ENCODE measurements at places on chromosomes 11 and 22.

GRCh38 chr11:47539681-47540039 lies 13.3 kb downstream of the CELF1 start:
- DNase-seq, result no peak

DNA sequence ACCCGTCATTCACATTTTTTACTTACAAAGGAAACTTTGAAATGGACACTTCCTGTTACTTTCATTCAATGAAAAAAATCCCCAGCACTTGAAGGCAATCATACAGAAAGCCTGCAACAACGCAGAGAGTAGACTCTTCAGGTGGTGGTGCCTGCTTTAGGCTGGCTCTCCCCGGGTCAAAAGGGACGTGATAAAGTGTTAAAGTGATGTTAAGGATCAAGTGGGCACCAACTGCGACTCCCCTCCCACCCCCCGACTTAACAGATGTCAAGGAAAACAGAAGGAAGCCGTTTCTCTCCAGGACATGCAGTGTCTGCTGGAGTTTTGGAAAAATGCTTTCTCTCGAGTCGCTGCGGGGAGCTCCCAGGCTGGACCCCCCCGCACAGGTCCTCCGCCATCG lies 414 bp upstream of the PNPLA3 start:
- DNase-seq, result no peak

- DNase-seq, result no peak
Observed at GRCh38 chr22:37409459-37410050, 17.7 kb downstream of the ELFN2 start.

DNA sequence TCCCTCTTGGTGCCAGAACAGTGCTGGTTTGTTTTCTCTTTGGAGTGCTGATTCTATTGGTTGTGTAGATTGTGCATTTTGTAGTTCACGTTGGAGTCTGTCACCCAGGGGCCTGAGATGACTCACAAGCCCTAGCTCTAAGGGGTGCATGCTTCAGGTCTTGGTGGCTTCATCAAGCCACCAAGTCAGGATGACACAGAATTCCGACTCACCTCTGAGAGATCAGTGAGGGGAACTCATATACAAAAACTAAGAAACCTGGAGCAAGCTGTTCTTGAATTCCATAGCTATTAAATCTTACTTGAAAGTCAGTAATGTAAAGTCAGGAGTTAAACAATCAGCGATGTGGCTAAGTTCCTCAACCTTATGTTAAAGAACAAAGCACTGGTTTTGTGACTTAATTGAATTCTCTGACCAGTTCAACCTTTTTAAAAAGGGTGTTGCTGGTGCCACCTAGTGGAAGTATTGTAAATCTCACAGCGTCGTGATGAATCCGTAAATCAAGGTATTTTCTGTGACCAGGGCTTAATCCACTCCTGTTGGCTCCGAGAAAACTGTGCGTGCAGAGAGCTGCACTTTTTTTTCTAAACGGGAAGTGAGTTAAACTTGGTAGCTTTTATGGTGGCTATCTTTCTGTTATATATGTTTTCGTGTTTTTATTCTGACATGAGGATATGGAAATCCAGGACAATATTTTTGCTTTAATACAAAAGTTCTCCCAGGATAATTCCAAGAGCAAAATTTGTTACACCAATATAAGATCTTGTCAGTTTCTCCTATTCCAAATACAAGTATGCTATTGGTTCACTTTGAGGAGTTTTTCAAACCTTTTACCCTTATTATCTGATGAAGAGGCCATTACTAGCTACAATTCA lies 14.6 kb downstream of the MMP13 start:
- DNase-seq, result no peak

DNA sequence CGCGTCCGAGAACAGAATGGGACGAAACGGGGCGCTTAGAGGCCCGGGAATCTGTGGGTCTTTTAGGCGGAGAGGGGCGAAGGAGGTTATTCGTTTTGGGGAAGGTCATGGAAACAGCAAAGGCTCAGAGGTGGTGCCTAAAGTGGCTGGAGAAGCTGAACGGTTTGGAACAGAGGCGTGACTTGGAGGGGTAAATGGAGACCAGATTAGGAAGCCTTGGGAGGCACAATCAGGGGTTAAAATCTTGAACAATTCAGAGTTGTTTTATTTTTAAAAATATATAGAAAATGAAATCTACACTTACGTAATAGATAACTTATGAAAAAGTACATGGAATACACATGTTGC lies 247 bp upstream of the PLAAT5 start:
- DNase-seq, result no peak

DNA sequence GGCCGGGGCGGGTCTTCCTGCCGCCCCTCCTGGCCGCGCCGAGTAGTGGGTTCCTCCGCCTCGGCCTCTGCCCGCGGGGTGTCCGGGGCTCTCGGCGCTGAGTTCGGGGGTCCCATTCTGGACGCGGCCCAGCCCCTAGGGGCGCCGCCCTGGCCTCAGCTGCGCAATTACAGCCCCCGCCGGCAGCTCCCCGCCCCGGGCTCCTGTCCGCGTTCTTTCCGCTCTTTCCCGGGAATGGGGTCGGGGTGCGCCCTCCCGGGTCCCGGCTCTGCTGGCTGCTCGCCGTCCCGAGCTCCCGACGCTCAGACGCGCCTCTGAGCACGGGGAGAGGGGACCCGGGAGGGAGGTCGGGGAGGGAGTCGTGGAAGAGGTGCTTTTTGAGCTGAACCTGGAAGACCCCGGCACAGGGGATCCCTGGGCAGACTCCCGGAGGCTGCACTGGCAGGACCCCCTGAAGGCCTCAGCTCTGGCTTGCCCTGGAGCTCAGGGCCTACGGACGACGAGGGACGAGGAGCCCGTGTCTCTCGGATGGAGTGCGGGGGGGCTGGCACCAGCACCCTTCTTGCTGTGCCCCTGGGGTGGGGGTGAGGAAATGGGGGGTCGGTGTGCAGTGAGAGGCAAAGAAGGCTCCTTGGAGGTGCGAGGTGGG lies 558 bp downstream of the TSPAN4 start:
- no peak for DNase-seq

GRCh38 chr11:34124885-34125668 lies 19.6 kb downstream of the NAT10 start:
- no peak for DNase-seq

DNA sequence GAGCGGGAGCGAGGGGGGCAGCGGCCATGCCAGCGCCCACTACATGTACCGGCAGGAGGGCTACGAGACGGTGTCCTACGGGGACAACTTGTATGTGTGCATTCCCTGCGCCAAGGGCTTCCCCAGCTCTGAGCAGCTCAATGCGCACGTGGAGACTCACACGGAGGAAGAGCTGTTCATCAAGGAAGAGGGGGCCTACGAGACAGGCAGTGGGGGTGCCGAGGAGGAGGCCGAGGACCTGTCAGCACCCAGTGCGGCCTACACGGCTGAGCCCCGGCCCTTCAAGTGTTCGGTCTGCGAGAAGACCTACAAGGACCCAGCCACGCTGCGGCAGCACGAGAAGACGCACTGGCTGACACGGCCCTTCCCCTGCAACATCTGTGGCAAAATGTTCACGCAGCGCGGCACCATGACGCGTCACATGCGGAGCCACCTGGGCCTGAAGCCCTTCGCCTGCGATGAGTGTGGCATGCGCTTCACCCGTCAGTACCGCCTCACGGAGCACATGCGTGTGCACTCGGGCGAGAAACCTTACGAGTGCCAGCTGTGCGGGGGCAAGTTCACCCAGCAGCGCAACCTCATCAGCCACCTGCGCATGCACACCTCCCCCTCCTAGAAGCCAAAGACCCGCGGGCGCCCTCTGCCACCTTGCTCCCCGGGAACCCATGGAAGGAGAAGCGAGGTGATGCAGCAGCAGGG lies 20.9 kb upstream of the TMEM191C start:
- DNase-seq, result no peak

- DNase-seq, result no peak
Observed at GRCh38 chr11:84414920-84415319, 1128.8 kb upstream of the CCDC90B start.

GRCh38 chr11:65071907-65072630 lies 11.8 kb downstream of the CDCA5 start:
- no peak for DNase-seq

GRCh38 chr11:122645847-122646246 lies 9.7 kb upstream of the UBASH3B start:
- no peak for DNase-seq

GRCh38 chr22:33447733-33448132 lies 389.6 kb upstream of the SYN3 start:
- no peak for DNase-seq

DNA sequence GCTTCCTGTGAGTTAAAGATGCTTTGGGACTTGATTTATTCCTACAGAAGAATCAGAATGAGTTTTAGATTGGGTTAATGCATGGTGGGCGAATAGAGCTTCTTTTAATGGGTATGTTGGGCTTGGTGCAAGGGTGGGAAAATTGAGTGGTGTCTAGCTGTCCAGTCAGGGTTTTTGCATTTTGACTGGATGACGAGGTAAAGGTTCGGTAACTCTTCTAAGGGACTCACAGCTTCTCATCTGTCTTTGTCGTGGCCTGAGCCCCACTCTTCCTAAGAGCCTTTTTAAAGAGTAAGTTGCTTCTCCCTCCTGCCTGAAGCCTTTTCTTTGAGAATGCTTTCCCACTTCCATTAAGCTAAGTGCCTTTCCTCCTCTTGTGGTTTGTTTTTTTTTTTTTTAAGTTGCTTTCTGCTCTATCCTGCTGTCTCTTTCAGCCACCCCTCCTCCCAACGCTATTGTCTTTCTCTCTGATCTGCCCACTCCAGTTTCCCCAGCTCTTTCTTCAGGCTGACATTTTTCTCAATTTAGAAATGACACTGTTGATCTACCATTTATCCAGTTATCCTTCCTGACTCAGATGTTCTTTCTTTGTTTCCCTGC lies 1.1 kb downstream of the DPF2 start:
- DNase-seq, result no peak

- no peak for DNase-seq
Observed at GRCh38 chr11:32831221-32831620, 1.5 kb downstream of the PRRG4 start.

- no peak for DNase-seq
Observed at GRCh38 chr11:117642835-117643234, 154.2 kb downstream of the DSCAML1 start.

DNA sequence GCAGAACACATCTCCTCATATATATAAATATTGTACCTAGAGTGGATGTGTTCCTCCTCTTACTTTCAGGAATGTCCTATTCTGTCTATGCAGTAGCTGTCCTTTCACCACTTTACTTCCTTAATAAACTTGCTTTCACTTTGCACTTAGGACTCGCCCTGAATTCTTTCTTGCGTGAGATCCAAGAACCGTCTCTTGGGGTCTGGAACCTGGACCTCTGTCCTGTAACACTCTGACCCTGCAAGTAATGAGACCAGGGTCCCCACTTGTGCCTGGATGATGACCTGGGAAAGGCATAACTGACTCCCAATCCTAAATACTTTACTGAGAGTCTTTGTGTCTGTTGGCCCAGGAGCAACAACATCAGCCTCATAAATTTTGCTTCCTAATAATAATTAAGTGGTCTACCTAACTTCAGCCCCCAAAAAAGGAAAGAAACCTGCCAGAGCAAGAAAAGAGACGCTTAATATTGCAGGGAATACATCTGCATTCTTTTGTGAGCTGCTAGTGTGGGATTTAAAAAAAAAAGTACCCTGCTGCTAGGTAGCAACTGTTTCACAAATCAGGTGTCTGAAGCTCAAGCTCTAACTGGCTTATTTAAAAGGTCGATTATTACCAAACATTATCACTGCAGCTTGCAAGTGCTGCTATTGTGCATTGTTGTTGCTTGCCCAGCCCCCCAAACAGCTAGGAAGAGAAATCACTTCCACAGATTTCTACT lies 69.3 kb downstream of the FAM168A start:
- DNase-seq, result no peak

DNA sequence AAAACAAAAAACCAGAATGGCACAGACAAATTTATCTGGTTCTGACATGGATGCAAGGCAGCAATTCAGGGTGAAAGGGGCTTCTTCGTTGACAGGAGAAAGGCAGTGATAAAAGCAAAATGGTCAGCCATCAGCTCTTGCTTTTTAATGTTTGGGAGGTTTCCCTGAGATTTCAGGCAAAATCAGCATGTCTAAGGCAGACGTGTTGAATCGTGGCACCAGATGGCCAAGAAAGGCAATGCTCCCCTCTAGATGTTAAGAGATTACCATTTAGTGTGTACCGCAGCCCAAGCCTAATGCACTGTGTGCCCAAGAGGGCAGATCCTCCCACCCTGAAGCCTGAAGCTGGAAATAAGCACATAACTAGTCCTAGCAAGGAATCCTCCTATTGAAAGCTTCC lies 88.8 kb upstream of the GALNT18 start:
- no peak for DNase-seq

GRCh38 chr11:104572279-104572678 lies 326.0 kb downstream of the CASP12 start:
- no peak for DNase-seq

DNA sequence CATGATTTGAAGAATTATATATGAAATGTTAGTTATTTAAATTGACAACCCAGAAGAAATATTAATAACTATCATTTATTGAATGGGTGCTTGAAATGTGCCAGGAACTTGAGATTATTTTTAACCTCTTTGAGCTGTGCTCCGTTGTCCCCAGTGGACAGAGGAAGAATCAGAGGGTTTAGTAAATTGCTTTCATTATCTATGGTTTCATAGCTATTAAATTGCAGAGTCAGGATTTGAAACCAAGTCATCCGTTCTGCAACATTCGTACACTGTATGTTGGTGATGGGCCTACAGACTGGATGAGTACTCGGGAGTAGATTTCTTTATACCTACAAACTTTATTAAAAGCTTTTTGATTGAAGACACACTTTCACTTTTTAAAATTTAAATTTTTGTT lies 4.9 kb downstream of the HSD17B12 start:
- no peak for DNase-seq

- DNase-seq, result no peak
Observed at GRCh38 chr11:31160504-31161422, 208.8 kb downstream of the DCDC1 start.

DNA sequence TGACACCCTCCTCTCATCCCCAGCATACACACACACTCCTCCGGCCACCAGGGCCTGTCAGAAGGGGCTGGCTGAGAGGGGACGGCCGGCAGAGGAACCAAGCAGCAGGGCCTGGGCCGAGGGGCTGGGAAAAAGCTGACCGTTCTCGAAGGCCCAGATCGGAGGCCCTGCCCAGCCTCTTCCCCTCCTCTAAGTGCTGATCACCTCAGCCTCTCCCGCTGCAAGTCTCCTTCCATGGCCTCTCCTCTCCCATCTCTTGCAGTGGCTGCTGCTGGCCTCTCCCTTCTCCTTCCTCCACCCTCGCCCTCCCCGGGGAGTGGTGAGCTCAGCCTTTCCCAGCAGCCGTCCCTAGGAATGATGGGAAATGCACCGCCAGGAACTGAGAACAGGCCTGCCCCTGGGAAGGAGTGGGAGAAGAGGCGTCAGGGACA lies 39.6 kb downstream of the ARRB1 start:
- DNase-seq, result no peak

Measured in AG09309 (cell line).